ENCODE measurements at places on chromosomes 6 and 20. TPM values are rescaled to one million over a fixed set of nuclear protein-coding genes. Genes with fewer than 3 reads are reported as not detected.

- no peak for DNase-seq
- peaks cover 30% of the 10 kb centered on the region for H3K4me1 ChIP-seq
- H3K4me3 ChIP-seq, result no peak overlapping the region
- H3K36me3 ChIP-seq, result no peaks in the 10 kb centered on the region
- H3K27me3 ChIP-seq, result peaks cover 56% of the 10 kb centered on the region
- no peak overlapping the region for H3K27ac ChIP-seq
These were observed 91.0 kb downstream of the TMEM242 start for GRCh38 chr6:157232161-157232895.

GRCh38 chr20:35302421-35303335 lies 10.5 kb upstream of the FAM83C start:
- no peak for DNase-seq
- no peak overlapping the region for H3K27ac ChIP-seq
- H3K4me3 ChIP-seq, result no peak overlapping the region
- H3K36me3 ChIP-seq, result no peaks in the 10 kb centered on the region

TREM1 gene
- polyA plus RNA-seq, result 0.36 TPM

DNA sequence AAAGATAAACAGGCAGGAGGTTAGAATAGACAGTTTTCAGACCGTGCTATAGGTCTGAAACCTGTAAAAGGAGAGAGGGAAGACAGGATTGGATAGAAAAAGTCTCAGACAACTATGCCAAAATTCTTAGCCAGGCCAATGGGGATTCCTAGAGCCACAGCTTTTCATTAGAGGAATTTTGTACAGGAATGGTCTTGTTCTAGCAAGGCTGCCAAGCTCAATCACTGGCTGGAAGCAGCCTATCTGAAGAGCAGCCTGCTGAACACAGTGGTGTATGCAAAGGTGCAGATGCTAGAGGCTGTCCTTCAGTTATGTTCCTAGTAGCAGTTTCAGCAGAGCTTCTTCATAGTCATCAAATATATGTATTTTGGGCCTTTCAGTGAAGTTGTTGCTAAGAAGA lies 313.1 kb downstream of the GRIK2 start:
- H3K27me3 ChIP-seq, result no peaks in the 10 kb centered on the region
- no peak overlapping the region for H3K4me3 ChIP-seq
- no peak overlapping the region for H3K27ac ChIP-seq
- H3K4me1 ChIP-seq, result no peaks in the 10 kb centered on the region
- no peak for DNase-seq

RSPH4A gene
- not detected for polyA plus RNA-seq

- no peak for DNase-seq
- H3K4me1 ChIP-seq, result peaks cover 6% of the 10 kb centered on the region
- H3K27ac ChIP-seq, result no peak overlapping the region
- H3K27me3 ChIP-seq, result peaks cover 30% of the 10 kb centered on the region
- no peak overlapping the region for H3K4me3 ChIP-seq
These were observed 81.3 kb downstream of the EYA2 start for GRCh38 chr20:46975976-46976375.

DNA sequence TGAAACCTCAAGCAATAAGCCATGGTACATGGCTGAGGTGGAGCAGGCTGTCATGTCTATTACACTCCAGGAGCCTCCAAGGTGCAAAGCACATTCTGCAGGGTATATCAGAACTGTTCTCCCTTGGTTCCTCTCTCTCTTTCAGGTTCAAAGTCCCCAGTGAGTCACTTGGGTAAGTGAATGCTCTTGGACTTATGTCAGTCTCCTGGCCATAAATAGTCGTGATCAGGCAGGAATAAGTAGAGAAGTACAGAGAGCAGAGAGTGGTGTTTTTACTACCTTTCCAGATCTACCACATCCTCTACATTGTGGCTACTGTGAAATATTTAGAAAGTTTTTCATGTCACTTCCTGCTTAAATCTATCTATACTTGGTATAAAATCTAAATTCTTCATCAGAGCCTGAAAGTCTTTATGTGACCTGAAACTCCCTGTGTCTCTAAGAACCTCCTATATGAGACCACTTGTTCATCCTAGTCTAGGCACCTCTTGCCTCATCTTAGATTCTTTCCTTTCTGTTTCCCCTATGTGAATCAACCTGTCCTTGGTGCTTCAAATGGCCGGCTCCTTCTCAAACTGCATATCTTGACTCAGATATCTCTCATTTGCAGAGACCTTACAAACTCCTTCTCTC lies 1077.6 kb upstream of the MAP3K7 start:
- H3K4me1 ChIP-seq, result no peaks in the 10 kb centered on the region
- H3K4me3 ChIP-seq, result no peak overlapping the region
- no peak for DNase-seq
- no peak overlapping the region for H3K27ac ChIP-seq
- no peaks in the 10 kb centered on the region for H3K36me3 ChIP-seq
- no peaks in the 10 kb centered on the region for H3K27me3 ChIP-seq

DNA sequence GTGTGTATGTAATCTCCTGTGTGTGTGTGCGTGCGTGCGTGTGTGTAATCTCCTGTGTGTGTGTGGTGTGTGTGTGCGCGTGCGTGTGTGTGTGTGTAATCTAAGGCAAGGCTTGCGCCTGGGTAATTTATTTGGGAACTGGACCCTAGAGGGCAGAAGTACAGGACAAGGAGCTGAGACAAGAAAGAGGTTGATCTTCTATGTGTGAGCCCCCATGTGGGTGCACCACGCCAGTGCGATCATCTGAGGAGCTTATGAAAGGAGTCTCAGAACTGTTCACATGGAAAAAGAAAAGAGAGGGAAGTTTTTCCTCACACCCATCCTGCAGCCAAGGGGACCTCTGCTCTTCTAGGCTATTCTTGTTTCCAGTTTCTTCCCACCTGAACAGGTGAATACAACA lies 220.1 kb upstream of the GGTLC1 start:
- peaks cover 9% of the 10 kb centered on the region for H3K4me1 ChIP-seq
- DNase-seq, result no peak
- H3K36me3 ChIP-seq, result no peaks in the 10 kb centered on the region
- H3K27ac ChIP-seq, result no peak overlapping the region
- peaks cover 29% of the 10 kb centered on the region for H3K27me3 ChIP-seq
- no peak overlapping the region for H3K4me3 ChIP-seq

DNA sequence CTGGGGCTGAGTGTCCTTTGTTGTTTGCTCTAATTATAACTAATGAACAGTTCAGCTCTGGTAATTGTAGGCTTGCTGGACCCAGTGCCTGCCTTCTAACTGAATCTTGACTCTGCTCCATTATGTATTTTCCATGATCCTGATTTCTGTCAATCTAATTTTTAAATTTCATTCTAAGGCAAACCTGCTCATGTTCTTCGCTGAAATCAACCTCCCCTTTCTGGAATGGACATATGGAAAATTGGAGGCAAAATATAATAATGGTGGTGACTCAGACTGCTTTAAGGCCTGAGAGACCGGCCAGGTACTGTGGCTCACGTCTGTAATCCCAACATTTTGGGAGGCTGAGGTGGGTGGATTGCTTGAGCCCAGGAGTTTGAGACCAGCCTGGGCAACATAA lies 182.7 kb upstream of the AKAP12 start:
- no peak overlapping the region for H3K27ac ChIP-seq
- no peaks in the 10 kb centered on the region for H3K27me3 ChIP-seq
- H3K4me3 ChIP-seq, result no peak overlapping the region
- no peaks in the 10 kb centered on the region for H3K4me1 ChIP-seq
- DNase-seq, result no peak

SLPI gene
- not detected for polyA plus RNA-seq

SEMG1 gene
- not detected for polyA plus RNA-seq

DNA sequence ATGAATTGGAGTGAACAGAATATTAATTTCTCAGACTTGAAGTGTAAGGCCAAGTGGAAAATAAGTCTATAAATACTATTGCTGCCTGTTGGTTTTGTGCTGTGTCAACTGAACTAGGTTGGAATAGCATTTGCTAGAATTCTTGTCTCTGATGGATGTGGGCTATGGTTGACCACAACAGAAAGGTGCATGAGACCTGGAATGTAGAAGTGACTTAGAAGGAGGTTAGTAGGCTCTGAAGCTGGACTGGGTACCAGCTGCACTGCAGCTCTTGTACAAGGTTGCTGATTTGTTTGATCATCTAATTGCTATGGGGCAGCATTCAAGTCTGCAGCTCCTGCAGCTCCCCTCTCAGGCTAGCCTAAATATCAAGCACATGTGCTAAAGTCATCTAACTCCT lies 479.0 kb upstream of the NRSN1 start:
- H3K36me3 ChIP-seq, result no peaks in the 10 kb centered on the region
- H3K4me1 ChIP-seq, result no peaks in the 10 kb centered on the region
- no peak overlapping the region for H3K27ac ChIP-seq
- no peak overlapping the region for H3K4me3 ChIP-seq

GSTA4 gene
- 3.4 TPM for polyA plus RNA-seq

GRCh38 chr6:111487661-111488060 lies 4.6 kb upstream of the REV3L start:
- H3K27ac ChIP-seq, result no peak overlapping the region
- no peak for DNase-seq
- peaks cover 8% of the 10 kb centered on the region for H3K36me3 ChIP-seq
- H3K27me3 ChIP-seq, result no peaks in the 10 kb centered on the region
- no peak overlapping the region for H3K4me3 ChIP-seq

MYL9 gene
- polyA plus RNA-seq, result not detected

DNA sequence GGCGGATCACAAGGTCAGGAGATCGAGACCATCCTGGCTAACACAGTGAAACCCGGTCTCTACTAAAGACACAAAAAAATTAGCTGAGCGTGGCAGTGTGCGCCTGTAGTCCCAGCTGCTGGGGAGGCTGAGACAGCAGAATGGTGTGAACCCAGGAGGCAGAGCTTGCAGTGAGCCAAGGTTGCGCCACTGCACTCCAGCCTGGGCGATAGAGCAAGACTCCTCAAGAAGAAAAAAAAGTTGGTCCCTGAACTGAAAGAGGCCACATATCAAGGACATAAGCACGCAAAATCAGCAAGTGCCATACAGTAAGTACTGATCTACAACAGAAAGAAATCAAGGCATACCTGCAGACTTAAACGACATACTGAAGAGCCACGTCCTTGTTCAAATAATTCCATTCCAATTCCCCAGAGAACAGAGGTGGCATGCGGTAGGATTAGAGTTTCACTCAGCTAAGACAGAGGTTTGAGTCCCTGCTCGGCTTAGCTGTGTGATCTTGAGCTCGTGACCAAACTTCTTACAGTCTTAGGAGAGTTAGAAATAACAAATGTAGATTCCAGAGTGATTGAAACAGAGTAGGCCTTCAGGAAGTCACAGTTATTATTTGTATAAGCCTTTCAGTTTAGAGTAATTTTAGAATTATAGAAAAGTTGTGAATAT lies 29.2 kb downstream of the B4GALT5 start:
- H3K4me3 ChIP-seq, result no peak overlapping the region
- peaks cover 17% of the 10 kb centered on the region for H3K4me1 ChIP-seq
- H3K27ac ChIP-seq, result no peak overlapping the region

GRCh38 chr6:24996269-24996836 lies 60.6 kb upstream of the RIPOR2 start:
- H3K27ac ChIP-seq, result peak overlapping the region; percentile 79
- no peak for DNase-seq
- H3K27me3 ChIP-seq, result no peaks in the 10 kb centered on the region

PRL gene
- 2.4 TPM for polyA plus RNA-seq

GRCh38 chr6:131792091-131792496 lies 15.7 kb upstream of the ENPP1 start:
- H3K4me3 ChIP-seq, result no peak overlapping the region
- H3K4me1 ChIP-seq, result peaks cover 2% of the 10 kb centered on the region
- no peak for DNase-seq
- no peaks in the 10 kb centered on the region for H3K36me3 ChIP-seq
- no peak overlapping the region for H3K27ac ChIP-seq

- H3K4me1 ChIP-seq, result peaks cover 73% of the 10 kb centered on the region
- peak overlapping the region; percentile 23 for H3K27ac ChIP-seq
These were observed 37.2 kb upstream of the TAF8 start for GRCh38 chr6:42013134-42013516.

DNA sequence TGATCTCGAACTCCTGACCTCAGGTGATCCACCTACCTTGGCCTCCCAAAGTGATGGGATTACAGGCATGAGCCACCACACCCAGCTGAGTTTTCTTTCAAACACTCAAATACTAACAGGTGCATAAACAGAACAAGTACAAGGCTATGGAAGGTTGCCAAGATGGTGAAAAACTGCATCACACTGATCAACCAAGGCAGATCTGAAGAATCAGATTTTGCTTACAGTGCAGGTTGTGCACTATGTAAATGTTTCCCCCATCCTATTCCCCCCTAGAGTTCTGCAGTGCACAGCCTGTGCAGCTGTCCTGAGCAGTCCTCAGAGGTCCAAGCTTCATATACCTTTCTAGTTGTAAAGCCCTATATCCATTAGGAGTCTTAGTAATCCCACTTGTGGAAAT lies 73.0 kb downstream of the GFRA4 start:
- no peaks in the 10 kb centered on the region for H3K4me1 ChIP-seq
- H3K27me3 ChIP-seq, result no peaks in the 10 kb centered on the region
- H3K36me3 ChIP-seq, result peaks cover 86% of the 10 kb centered on the region
- H3K27ac ChIP-seq, result no peak overlapping the region

DNA sequence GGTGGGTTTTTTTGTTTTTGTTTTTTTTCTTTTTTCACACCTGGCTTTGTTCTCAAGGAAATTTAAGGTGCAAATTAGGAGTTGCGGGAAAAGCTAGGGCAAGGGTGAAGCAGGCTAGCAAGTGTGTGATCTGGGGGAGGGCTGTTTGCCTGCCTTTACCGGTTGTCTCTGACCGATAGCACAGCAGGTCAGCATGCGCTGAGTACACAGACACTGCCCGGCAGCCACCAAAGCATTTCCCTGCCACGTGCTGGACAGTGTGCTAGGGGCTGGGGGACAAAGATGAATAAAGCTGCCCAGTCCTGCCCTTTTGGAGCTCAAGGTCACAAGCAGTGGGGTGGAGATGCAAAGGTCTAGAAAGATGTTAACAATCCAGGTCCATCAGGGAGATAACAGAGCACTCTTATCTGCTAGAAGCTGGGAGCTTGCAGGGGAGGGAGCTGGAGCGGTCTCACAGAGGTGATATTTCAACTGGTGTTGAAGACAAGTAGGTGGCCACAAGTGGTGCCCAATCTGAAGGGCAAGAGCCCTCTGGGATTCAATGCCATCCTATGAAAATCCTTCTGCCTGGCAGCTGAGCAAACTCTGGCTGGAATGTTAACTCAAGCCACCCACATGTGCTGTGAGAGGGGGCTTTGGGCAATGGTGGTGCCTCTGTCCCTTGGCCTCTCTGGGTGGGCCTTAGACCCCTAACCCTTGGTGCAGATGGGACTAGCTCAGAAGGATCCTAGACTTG lies 24.5 kb downstream of the TTBK1 start:
- H3K27me3 ChIP-seq, result peaks cover 8% of the 10 kb centered on the region
- H3K27ac ChIP-seq, result no peak overlapping the region
- H3K36me3 ChIP-seq, result no peaks in the 10 kb centered on the region
- no peak overlapping the region for H3K4me3 ChIP-seq

BPIFA1 gene
- not detected for polyA plus RNA-seq

DNA sequence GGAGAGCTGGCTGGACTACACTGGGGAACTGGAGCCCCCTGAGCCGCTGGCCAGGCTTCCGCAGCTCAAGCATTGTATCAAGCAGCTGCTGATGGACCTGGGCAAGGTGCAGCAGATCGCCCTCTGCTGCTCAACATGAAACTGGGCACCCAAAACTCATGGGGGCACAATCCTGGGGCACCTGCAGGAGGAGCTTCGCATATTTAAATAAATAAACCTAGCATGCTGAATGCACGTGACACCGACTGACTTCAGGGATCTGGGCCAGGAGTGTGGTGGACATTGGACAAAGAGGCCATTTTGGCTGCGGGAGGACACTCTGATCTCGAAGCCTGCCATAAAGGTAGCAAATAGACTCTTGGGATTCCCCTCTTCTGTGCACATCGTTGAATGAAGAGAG lies 6.8 kb downstream of the SCAND1 start:
- peaks cover 20% of the 10 kb centered on the region for H3K4me1 ChIP-seq
- H3K4me3 ChIP-seq, result no peak overlapping the region
- no peaks in the 10 kb centered on the region for H3K27me3 ChIP-seq
- no peak overlapping the region for H3K27ac ChIP-seq
- H3K36me3 ChIP-seq, result peaks cover 8% of the 10 kb centered on the region
